Heart right ventricle (tissue), 16 donors: ENCODE measurements at places on chromosomes 13 and 19. TPM values are rescaled to one million over a fixed set of nuclear protein-coding genes. Genes with fewer than 3 reads are reported as not detected.

PRX gene
- polyA plus RNA-seq: 2.7 TPM

ZNF550 gene
- polyA plus RNA-seq: 3.3 TPM

THSD1 gene
- 5.2 TPM for polyA plus RNA-seq

SYNGR4 gene
- polyA plus RNA-seq: not detected

CCDC169 gene
- 0.35 TPM for polyA plus RNA-seq

ZNF563 gene
- polyA plus RNA-seq: 1.6 TPM

ZNF470 gene
- polyA plus RNA-seq: 3.7 TPM

SLC8A2 gene
- polyA plus RNA-seq: 0.22 TPM

CEACAM1 gene
- polyA plus RNA-seq: 7.8 TPM

ZNF665 gene
- 1.6 TPM for polyA plus RNA-seq

LAIR2 gene
- not detected for polyA plus RNA-seq

NBEA gene
- 4.3 TPM for polyA plus RNA-seq

TMED1 gene
- polyA plus RNA-seq: 88.6 TPM

KIR2DL1 gene
- 0.04 TPM for polyA plus RNA-seq

CCDC122 gene
- polyA plus RNA-seq: 8.4 TPM

ZNF580 gene
- polyA plus RNA-seq: 16.5 TPM

ZNF30 gene
- polyA plus RNA-seq: 1.4 TPM

CGB2 gene
- polyA plus RNA-seq: not detected

GYS1 gene
- polyA plus RNA-seq: 128 TPM
